H4 (cell line): ENCODE measurements at places on chromosomes 4 and X. TPM values are rescaled to one million over a fixed set of nuclear protein-coding genes. Genes with fewer than 3 reads are reported as not detected.

DMD gene
- total RNA-seq, result 9.3 and 13.3 TPM in 2 replicates

- no peak for DNase-seq
Observed at GRCh38 chrX:18640686-18641085, 31.2 kb downstream of the RS1 start.

DNA sequence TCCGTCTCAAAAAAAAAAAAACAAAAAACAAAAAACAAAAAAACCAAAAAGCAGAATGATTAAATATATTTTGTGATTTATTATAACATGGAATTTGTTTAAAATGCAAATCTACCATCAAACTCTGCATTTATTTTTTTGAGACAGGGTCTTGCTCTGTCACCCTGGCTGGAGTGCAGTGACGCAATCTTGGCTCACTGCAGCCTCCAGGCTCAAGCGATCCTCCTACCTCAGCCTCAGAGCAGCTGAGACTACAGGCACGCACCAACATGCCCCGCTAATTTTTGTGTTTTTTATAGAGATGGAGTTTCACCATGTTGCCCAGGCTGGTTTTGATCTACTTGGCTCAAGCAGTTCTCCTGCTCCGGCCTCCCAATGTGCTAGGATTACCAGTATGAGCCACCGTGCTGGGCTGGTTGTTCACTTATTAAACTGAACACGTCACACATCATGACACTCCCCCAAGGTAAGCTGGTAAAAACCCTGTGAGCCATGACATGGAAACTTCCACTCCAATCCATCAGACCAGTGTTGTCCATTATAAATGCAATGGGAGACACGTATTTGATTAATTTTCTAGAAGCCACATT, 45.7 kb downstream of the RBM47 start:
- DNase-seq, result no peak

DNA sequence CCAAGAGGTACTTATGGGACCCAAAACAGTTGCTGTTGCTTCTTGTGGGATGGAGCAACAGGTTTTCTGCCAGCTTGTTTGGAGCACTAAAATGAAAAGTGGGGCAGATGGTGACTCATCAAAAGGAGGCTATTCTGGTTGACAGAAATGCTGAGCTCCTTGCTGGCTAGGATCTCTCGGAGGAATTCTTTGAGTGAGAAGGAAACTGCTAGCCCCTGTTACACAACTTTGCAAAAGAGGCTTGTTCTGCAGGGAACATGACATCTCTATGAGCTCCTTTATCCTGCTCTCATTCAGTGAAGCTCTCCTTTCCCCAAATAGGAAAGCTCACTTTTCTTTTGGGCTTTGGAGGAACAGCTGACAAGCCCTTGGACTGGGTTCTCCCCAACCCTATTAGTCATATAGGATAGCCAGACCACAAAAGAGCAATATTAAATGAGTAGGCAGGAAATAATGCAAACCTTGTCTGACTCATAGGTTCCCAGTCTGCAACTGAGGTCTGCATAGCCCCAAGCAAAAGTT, 108.3 kb downstream of the CDS1 start:
- peak; percentile 79 for DNase-seq

DNA sequence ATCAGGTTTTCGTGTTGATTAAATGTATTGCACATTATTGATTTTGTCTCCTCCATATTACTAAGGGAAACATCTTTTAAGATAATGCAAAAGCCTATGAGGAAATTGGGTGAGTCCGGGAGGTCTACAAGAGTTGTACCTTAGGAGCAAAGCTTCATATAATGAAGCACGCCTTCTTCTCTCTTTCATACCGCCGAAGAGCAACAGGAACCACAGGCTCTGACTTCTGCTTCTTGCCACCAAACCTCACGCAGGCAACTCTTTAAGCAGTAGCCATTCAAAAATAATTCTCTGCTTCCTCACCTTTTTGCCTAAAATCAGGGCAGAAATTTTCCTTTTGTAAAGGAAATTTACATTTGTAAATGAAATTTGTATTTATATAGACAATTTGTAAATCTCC, 139.6 kb downstream of the SPRY1 start:
- DNase-seq, result no peak

GRCh38 chr4:41098093-41099048, 116.0 kb downstream of the APBB2 start:
- no peak for DNase-seq

KCNIP4 gene
- not detected in 2 replicates for total RNA-seq

CRLF2 gene
- total RNA-seq, result not detected in 2 replicates

DNA sequence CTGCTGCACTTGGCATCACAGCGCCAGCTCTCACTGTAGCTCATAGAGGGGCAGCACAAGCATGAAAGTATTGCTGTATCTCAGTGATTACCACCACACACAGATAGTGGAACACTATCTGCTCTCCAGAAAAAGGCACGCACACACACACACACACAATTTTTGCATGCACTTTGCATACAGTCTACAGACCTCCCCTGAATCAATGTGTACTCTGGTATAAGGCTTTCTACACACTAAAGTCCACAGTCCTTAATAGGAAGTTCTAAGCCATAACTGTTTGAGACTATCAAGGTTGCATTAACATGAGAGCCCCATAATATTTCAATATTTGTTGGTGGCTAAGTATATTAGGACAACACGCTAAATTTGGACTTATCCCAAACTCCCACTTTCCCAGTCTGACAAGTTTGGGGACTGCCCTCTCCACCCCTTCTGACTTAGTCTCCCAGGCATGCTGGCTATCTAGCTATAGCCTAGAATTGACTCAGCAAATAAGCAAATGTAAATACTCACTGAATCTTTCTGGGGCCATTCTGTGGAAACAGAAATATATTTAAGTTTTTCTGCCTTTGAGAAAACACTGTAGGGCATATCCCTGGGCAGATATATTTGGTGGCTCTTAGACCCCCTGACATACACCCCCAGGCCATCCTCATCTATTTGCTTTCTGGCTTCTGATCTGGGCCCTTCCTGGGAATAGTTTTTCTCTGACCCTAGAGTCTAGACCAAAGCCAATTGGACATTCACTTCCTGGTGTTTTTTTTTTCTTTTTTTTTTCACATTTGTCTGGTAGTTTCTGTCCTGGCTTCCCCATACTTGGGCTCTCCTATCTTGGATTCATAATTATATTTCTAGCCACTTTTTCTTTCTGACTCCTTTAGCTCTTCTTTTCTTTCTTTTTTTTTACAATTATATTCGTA, 36.4 kb upstream of the CT47C1 start:
- DNase-seq, result no peak

NPFFR2 gene
- total RNA-seq, result 0.25 TPM in 1 of 2 replicates, not detected in the other

DNA sequence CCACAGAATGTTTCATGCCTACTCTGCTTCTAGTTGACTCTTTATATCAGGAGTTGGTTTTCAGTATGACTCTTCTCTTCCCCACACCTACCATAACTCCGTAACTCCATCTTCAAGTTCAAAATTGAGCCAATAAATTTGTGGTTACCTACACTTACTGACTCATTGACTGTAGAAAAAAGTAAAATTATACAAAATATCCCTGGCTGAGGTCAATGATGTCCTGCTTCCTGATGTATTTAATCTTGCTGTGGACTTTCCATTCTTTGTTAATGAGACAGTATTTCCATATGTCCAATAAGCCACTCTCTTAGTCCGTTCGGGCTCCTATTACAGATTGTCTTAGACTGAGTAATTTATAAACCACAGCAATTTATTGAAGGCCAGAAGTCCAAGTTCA, 9.9 kb upstream of the NLGN4X start:
- no peak for DNase-seq

YTHDC1 gene
- total RNA-seq, result 19.7 and 31.8 TPM in 2 replicates

CENPVL1 gene
- total RNA-seq, result not detected in 2 replicates

OPRPN gene
- total RNA-seq, result not detected in 2 replicates
